Mesothelial cell of epicardium (in vitro differentiated cells): ENCODE measurements at places on chromosomes 5 and 9.

DNA sequence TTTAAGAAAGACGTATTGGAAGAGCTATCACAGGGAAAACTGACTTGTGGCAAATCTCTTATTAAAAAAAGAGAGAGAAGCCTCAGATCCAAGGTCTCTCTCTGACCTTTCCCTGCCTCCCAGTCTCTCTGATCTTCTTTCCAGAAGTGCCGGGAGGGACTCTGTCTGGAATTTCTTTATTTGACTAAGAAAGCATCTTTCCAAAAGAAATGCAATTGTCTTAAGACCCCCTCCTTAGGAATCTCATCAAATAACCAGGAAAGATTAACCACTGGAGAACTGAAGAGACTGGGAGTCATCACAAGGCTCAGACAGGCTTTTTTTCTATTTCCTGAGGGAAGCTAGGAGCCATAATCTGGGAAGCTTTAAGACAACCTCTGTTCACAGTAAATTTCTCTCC lies 4.6 kb downstream of the C1QTNF3 start:
- H3K4me1 ChIP-seq, result peaks cover 31% of the 10 kb centered on the region
- H3K27ac ChIP-seq, result no peak overlapping the region
- no peak overlapping the region for H3K4me3 ChIP-seq
- H3K36me3 ChIP-seq, result peaks cover 20% of the 10 kb centered on the region
- peaks cover 2% of the 10 kb centered on the region for H3K27me3 ChIP-seq

- H3K27ac ChIP-seq, result no peak overlapping the region
- no peaks in the 10 kb centered on the region for H3K27me3 ChIP-seq
- no peak overlapping the region for H3K4me3 ChIP-seq
- no peak for DNase-seq
- H3K36me3 ChIP-seq, result no peaks in the 10 kb centered on the region
Measured at GRCh38 chr5:54785729-54786591, 199.4 kb downstream of the ESM1 start.

DNA sequence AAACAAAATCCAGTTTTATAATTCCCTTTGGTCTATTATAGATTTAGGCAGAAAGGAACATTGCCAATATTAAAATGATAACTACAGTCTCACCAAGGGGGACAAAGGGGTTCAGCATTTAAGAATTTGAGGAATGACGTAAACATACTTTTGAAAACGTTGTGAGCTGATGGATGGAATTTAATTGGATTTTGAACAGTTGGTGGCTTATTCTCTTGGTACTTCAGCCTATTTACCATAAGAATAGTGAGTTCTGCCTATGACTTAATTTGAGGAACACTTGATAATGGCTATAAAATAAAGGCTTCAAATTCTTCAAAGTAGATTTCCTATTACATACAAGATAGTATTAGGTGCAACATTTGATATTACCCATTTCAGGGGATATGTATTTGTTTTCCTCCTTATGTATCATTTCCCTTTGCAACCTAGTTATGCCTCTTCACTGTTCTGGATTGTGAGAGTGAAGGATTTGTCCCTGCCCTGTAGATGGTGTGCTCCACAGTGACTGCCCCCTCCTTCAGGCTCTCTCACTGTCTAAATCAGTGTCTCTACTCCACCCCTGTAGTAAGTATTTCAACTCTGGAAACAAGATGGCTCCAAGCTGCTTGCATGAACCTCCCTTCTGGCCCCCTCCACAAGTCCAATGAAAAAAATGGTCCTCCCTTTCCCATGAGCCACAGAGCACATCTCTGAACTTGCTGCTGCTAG lies 225.6 kb downstream of the ARHGEF28 start:
- H3K4me3 ChIP-seq, result no peak overlapping the region
- DNase-seq, result no peak
- H3K27me3 ChIP-seq, result no peaks in the 10 kb centered on the region
- no peaks in the 10 kb centered on the region for H3K36me3 ChIP-seq

DNA sequence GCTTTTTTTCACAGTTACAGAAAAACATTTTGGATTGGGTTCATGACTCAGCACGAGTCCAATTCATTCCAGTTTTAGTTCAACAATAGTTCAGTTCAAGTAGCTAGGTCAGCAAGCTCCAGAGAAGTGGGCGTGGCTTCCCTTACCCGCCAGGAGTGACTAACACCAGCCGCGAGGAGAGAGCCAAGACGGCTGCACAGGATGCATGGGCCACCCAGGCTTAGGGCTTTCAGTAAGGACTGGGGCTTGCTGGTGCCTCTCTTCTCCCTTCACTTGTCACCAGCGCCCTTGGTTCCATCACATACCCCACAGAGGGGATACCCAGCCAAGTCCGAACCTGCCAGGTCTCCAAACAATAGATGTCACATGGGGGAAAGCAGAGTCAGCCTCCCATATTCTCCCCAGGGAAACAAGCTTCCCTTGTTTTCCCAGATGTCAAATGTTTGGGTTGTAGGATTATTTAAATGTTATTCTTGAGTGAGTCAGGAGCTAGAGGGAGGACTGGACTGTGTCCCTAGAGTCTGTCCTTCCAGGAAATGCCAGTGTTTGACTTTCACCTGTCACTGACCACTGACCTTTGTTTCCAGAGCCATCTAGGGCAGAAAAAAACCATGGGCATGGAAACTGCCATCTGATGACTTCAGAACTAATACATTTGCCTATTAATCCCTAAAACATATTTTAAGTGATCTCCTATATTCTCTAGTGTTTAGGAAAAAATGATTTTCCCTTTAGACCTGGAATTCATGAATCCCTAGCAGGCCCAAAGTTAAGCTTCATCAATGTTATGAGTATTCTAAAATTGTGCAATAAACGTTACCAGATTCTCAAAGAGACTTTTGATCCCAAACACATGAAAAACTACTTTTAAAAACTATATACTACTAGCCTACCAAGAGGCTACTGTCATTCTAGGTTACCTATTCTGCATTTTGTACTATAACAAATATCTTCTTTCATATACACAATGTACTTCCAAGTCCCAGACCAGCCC lies 51.9 kb downstream of the NIPAL4 start:
- H3K27ac ChIP-seq, result no peak overlapping the region
- H3K27me3 ChIP-seq, result no peaks in the 10 kb centered on the region
- H3K36me3 ChIP-seq, result peaks cover 18% of the 10 kb centered on the region
- no peak for DNase-seq

DNA sequence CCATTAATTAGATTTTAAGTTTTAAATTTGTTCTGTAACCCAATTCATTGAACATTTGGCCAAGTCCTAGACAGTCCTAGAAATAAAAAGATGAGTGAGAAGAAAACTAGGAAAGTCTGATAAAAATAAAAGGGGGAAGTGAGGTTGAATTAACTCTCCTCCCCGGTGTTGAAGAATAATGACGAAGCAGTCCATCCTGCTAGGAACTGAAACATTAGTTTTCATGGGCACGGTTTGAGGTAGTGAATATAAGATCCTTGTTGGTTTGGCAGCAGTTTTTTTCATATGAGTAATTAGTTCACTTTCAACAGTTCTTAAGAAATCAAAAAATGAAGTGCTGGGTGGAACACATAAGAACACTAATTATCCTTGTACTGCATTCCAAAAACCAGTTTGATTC lies 103.1 kb downstream of the MTREX start:
- no peak overlapping the region for H3K4me3 ChIP-seq
- peaks cover 28% of the 10 kb centered on the region for H3K36me3 ChIP-seq
- DNase-seq, result no peak
- H3K4me1 ChIP-seq, result peaks cover 7% of the 10 kb centered on the region

GRCh38 chr5:127705120-127705892 lies 2.1 kb downstream of the CCDC192 start:
- no peak overlapping the region for H3K27ac ChIP-seq
- peaks cover 5% of the 10 kb centered on the region for H3K4me1 ChIP-seq
- no peak for DNase-seq
- H3K36me3 ChIP-seq, result no peaks in the 10 kb centered on the region
- H3K27me3 ChIP-seq, result no peaks in the 10 kb centered on the region

GRCh38 chr9:130260816-130261765 lies 4.5 kb upstream of the HMCN2 start:
- H3K36me3 ChIP-seq, result no peaks in the 10 kb centered on the region
- H3K4me1 ChIP-seq, result peaks cover 5% of the 10 kb centered on the region
- no peak overlapping the region for H3K4me3 ChIP-seq
- H3K27ac ChIP-seq, result no peak overlapping the region
- H3K27me3 ChIP-seq, result peaks cover 50% of the 10 kb centered on the region
- DNase-seq, result no peak

GRCh38 chr5:43193181-43193893 lies 1.3 kb downstream of the NIM1K start:
- DNase-seq, result no peak
- H3K27me3 ChIP-seq, result peaks cover 65% of the 10 kb centered on the region
- peaks cover 18% of the 10 kb centered on the region for H3K4me1 ChIP-seq
- H3K27ac ChIP-seq, result no peak overlapping the region
- H3K4me3 ChIP-seq, result peak overlapping the region; percentile 65

DNA sequence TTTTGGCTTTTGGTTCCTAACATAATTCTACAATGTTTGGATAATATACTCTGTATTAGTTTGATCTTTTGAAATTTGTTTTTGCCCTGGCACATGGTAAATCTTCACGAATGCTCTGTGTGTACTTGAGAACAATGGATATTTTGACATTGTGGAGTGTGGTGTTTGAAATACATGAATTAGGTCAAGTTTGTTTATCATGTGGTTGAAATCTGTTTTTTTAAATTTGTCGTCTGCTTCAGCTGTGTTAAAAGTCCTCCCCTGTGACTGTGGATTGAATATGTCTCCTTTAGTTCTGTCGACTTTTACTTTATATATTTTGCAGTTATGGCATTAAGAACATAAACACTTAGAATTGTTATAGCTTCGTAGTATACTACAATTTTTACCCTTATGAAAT lies 60.3 kb downstream of the DUSP1 start:
- peaks cover 7% of the 10 kb centered on the region for H3K4me1 ChIP-seq
- H3K4me3 ChIP-seq, result no peak overlapping the region

GRCh38 chr9:110880189-110880588 lies 158.1 kb downstream of the LPAR1 start:
- peaks cover 7% of the 10 kb centered on the region for H3K36me3 ChIP-seq
- H3K27ac ChIP-seq, result peak overlapping the region; percentile 53
- H3K27me3 ChIP-seq, result no peaks in the 10 kb centered on the region
- H3K4me3 ChIP-seq, result no peak overlapping the region
- H3K4me1 ChIP-seq, result peaks cover 19% of the 10 kb centered on the region

DNA sequence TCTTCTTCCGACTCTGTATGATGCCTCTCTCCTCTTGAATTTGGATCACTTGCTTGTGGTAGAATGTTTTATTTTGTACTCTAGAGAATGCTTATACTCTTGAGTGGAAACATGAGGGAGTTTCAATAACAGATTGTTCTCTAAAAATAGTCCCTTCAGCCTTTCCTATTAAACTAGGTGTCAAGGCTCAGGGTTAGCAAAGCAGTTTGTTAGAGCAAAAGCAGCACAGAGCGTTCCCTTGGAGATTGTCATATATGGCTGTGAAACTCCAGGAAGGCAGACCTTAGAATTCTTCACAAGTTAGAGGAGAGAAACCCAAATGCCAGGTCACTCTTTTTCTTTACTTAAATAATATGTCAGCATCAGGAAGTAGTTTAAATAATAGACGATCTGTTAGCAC lies 33.0 kb downstream of the MAMDC2 start:
- no peak overlapping the region for H3K4me3 ChIP-seq
- no peaks in the 10 kb centered on the region for H3K4me1 ChIP-seq
- no peaks in the 10 kb centered on the region for H3K36me3 ChIP-seq
- no peak for DNase-seq
- peaks cover 15% of the 10 kb centered on the region for H3K27me3 ChIP-seq

DNA sequence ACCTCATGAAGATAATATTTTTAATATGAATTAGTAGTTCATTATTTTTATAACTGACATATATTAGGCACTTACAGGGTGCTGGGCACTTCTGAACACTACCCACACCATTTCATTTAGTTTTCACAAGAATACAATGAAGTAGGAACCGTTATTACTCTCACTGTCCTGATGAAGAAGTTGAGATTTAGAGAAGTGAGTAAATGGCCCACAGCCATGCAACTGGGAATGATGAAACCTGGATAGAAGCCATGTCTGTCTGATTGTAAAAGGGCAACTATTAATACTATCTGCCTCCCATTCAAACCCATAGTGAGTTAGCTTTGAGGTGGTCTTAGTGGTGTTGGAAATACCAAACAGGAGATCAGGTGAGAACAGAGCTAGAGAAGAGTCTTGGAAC lies 29.6 kb upstream of the OTULINL start:
- no peaks in the 10 kb centered on the region for H3K4me1 ChIP-seq
- H3K27ac ChIP-seq, result no peak overlapping the region
- H3K27me3 ChIP-seq, result peaks cover 33% of the 10 kb centered on the region
- no peaks in the 10 kb centered on the region for H3K36me3 ChIP-seq
- DNase-seq, result no peak

GRCh38 chr5:41519801-41520200 lies 9.4 kb upstream of the PLCXD3 start:
- peaks cover 13% of the 10 kb centered on the region for H3K27me3 ChIP-seq
- no peaks in the 10 kb centered on the region for H3K36me3 ChIP-seq
- H3K27ac ChIP-seq, result no peak overlapping the region

DNA sequence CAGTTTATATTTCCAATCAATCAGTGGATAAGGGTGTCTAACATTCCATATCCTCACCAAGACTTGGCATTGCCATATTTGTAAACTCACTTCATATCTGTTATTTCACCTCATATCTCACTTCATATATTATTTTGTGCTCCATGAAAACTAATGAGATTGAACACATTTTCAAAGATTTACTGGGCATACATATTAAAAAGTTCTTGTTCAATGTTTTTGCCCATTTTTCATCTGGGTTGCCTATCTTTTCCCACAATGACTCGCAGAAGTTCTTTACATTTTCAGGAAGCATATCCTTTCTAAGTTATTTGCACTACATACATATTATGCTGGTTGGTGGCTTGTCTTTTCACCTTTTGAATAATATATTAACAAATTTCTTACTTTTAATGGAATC lies 15.3 kb downstream of the ZNF510 start:
- no peak for DNase-seq
- no peak overlapping the region for H3K27ac ChIP-seq
- H3K27me3 ChIP-seq, result no peaks in the 10 kb centered on the region
- H3K36me3 ChIP-seq, result peaks cover 91% of the 10 kb centered on the region
- H3K4me1 ChIP-seq, result no peaks in the 10 kb centered on the region
- H3K4me3 ChIP-seq, result no peak overlapping the region

DNA sequence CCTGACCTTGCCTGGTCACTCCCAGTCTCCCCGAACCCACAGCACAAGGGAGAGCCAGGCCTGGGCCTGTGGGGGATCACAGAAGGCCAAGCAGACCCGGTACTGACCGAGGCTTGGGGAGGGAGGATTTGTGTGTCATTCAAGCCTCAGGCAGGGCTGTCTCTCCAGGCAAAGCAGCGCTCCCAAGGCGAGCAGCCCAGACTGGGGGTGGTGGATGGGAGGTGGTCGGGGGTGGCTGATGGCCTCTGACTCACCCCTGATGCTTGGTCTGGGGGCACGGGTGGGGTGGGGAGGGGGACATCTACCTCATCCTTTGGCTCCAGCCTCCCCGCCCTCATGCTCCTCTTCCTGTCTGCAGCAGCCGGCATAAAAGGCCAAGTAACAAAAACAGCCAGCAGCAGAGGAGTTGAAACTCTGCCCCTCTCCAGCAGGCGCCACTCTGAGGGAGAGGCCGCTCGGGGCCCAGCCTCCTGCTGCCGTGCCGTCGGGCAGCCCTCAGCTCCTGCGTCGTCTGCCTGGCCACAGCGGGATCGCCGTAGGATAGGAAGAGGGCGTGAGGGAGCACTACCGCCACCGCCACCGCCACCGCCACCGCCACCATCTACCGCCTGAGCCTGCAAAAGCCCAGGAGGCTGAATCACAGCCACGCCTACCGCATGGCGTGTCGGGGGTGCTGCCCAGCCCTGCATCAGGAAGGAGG lies 166.0 kb downstream of the OLFM1 start:
- peaks cover 5% of the 10 kb centered on the region for H3K4me1 ChIP-seq
- no peak for DNase-seq
- no peak overlapping the region for H3K4me3 ChIP-seq
- H3K27ac ChIP-seq, result no peak overlapping the region
